NK-92 treated with Interleukin-12 subunit alpha and Interleukin-12 subunit beta, amount 100 ng/mL, for 24 hours (cell line): ENCODE measurements at places on chromosomes 2 and 18.
A peak's percentile ranks its signal among the peaks of the same experiment; 100 is the strongest.

- no peak for DNase-seq
These were observed 808.7 kb upstream of the PIK3C3 start for GRCh38 chr18:41146301-41146700.

DNA sequence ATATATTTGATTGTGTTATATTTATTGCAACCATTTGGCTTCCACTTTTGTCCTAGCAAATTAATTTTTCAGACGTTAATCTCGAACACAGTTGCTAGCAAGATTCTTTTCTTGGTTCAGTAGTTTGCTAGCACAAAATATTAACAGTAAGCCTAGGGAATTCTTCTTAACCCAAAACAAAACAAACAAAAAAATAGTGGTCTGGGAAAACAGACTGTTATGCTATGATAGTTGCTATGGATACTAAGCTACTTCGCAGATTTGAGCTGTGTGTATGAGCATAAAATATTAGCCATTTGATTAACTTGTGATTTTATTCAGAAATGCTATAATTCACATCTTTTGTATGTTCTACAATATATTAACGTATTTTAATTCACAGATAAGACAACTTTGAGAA lies 541.5 kb upstream of the NETO1 start:
- no peak for DNase-seq

- DNase-seq: no peak
These were observed 27.9 kb upstream of the GLI2 start for GRCh38 chr2:120707816-120708215.

DNA sequence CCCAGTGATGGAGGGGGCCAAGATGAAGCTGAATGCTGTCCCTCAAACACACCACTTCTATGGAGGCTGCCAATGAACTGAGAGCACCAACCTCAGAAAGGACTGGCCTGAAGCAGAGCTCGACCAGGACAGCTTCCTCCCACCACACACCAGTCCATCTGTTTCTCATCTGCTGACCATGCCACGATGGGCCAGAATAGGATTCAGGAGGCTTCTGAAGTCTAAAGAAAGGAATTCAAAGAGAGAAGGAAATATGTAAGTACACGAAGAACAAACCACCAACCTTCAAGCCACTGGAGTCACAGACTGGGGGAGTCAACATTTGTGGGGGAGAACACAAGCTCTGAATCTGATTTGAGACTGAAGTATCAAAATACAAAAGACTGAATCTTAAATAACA lies 157.6 kb upstream of the CCDC68 start:
- no peak for DNase-seq

DNA sequence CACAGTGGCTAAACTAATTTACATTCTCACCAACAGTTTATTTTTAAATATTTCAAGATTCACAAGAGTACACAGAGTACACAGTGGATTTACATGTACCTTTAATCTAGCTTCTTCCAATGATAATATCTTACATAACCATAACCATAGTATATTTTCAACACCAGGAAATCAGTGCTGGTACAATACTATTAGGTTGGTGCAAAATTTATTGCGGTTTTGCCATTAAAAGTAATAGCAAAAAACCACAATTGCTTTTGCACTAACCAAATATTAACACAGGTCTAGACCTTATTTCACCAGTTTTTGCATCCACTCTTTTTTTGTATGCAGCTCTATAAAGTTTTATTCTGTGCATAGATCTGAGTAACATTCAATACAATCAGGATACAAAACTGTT lies 163.0 kb downstream of the SCG2 start:
- no peak for DNase-seq

DNA sequence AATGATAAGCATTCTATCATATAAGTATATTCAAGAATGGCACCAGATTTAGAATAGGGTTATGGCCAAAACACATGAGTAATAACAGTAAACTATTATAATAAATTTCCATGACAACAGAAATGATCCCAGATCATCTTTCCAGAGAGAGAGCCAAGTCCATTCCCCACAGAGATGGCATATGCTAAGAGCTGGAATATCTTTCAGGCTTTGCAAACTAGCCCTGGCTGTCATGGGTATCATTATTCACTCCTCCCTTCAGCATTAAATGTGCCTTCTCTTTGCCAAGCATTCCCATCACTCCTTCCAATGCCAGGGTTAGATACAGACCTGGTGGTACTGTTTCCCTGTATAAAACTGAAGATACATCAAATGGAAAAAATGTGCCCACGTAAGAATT lies 10.9 kb downstream of the FEZ2 start:
- DNase-seq: no peak

GRCh38 chr2:82007071-82007664 lies 1702.6 kb upstream of the LRRTM1 start:
- DNase-seq: no peak

DNA sequence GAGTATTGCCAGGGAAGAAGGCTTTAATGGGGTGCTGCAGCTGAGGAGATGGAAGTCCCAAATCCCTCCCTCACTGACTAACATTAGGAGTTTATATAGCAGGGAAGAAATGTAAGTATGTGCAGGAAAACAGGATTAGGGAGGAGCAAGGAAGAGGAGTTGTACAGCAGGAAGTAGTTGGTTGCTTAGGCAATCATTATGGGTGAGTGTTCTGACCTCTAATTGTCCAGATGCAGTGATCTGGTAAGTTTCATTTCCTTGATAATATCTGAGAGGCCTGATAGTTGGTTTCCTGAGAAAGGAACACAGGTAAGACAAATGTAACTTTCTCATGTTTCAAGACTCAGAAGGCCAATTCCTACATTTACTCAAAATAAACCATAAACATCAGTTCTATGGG lies 331.9 kb upstream of the GULP1 start:
- DNase-seq: no peak

- no peak for DNase-seq
These were observed 81.2 kb downstream of the FAM124B start for GRCh38 chr2:224320660-224321059.

- DNase-seq: no peak
These were observed 125.1 kb upstream of the HAAO start for GRCh38 chr2:42917425-42917927.

GRCh38 chr2:106197878-106198277 lies 3.8 kb upstream of the UXS1 start:
- no peak for DNase-seq

DNA sequence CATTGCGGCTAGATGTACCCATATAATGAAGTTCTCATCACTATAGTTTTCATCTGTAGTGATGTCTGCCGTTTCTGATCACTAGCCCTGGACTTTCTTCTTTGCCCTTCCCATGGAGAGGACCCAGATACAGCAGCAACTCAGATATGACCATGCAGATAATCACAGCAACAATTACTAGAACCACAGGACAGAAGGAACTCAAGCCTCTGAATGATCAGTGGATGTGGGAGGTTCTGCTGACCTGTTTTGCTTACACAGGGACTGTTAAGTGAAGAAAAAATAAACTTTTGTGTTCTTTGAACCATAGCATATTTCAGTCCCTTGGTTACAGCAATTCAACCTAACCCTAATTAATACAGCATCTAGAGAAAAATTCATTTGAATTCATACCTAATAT lies 62.7 kb downstream of the ACVR1 start:
- DNase-seq: no peak

GRCh38 chr2:85737481-85737880 lies 16.3 kb upstream of the ATOH8 start:
- DNase-seq: no peak

DNA sequence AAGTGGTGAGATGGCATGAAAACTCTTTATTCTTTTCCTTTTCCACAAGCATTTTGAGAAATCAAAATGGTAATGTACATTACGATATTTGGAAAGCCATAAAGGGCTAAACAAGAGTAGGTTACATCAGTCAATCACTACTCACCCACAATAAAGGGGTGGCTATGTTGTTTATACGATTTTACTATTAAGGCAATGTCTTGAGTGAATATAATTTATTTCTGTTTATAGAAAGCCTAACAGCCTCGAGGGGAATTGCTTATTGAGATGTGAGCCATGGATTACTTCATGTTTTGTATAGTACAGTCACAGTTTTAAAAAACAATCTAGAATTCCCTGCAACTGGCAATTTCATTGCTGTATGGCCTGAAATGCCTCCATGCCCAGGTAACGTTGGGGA lies 237.5 kb upstream of the RBBP8 start:
- no peak for DNase-seq

GRCh38 chr2:164439885-164440284 lies 181.4 kb downstream of the GRB14 start:
- DNase-seq: no peak

DNA sequence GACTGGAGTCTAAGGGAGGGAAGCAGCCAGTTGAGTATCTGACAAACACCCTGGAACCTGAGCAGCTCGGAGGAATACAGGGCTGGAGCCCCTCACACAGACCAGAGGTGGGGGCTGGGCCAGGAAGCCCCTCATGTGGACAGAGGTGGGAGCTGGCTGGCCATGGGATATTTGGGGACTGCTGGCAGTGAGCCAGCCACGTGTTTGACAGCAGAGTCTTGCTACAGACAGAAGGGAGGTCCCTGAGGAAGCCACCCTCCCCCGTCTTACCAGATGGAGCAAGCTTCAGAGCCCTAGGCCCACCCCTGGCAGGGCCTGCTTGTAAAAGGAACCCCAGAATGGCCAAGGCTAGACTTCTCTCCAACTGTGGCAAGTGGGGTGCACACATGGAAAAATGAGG lies 3.6 kb upstream of the MTERF4 start:
- DNase-seq: no peak

DNA sequence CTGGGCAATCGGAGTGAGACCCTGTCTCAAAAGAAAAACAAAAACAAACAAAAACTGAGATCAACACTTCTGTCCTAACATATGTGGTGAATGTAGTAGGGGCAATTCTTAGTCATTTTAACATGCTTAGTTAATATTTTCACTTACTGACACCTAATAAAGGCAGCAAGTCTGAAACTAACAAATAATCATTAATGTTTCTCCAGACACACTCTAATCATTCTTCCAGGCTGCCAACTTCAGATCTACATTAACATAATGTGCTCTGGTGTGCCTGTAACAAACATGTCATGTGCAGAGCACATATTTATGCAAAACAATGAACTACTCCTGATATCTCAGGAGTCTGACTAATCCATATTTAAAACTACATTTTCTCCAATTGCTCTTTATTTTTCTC lies 6.0 kb downstream of the KRCC1 start:
- no peak for DNase-seq

- DNase-seq: no peak
These were observed 1.2 kb upstream of the ST6GAL2 start for GRCh38 chr2:106886916-106887758.

DNA sequence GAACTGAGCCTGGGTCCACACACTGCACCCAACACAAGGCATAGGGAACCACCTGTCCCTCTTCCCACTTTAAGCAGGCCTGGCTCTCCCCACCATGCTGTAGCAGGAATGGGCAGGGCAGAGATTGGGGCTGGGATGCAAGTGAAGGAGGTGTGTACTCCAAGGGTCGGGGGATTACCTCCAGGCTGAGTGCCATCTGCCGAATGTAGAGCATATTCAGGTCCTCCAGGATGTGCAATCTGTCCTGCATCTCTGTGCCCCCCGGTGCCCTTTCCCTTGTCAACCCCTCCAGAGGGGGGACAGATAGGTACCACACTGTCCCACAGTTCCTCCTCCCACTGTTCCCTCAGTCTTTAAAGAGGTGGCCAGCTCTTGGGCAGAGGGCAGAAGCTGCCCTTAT lies 2.4 kb downstream of the RTKN start:
- no peak for DNase-seq

- DNase-seq: no peak
These were observed 31.5 kb downstream of the ST8SIA5 start for GRCh38 chr18:46725310-46725709.

GRCh38 chr2:3222636-3223035 lies 155.0 kb downstream of the EIPR1 start:
- DNase-seq: no peak

DNA sequence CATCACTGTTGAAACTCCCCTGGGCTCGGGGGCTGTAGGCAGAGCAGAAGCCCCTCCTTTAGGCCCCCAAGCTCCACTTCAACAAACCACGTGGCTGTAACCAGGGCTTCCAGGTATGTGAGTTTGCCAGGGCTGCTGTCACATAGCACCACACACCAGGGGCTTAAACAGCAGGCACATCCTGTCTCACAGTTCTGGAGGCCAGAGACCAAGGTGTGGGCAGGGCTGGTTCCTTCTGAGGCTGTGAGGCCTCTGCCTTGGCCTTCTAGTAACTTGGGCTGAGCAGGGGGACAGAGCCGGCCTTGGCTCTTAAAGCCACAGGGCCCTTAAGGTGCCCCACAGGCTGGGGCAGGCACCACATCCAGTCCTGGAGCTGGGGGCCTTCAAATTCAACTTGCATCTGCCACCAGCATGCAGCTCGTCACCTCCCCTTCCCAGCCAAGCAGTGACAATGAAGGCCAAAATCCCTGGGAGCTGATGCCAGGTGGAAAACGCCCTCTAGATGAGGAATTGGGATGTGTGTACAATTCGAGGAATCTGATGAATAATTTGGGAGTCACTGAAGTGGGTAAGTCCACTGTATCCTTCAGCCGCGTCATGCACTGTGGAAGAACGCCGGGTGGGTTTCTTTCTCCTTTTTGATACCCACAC lies 104.2 kb upstream of the ODC1 start:
- DNase-seq: peak; percentile 34

DNA sequence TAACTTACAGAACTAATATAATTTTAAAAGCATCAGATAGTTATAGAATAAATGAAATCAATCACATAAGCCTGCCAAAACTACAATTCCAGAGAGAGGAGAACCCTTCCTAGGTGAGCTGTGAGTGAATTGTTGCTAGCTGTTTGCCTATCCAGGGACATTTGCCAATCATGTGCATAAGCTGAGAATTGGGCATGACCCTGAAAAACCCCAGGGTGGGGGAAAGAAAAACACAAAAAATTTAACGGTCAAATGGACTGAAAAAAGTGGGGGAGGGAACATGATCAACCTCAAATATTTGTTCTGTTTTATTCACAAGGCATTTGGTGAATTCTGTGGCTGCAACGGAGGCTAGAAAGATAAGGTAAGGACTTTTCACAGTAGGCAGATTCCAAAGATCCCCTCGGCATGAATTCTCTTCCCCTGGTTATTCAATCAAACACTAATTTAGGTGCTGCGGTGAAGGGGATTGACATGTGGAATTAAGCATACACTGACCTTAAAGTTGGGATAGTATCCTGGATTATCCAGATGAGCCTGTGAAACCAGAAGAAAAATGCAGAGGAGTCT lies 203.9 kb upstream of the RGPD4 start:
- no peak for DNase-seq

GRCh38 chr2:180672377-180672776 lies 308.0 kb upstream of the UBE2E3 start:
- no peak for DNase-seq

GRCh38 chr2:112251271-112251670 lies 3.6 kb downstream of the ZC3H8 start:
- no peak for DNase-seq

GRCh38 chr2:73134471-73134870 lies 21.7 kb upstream of the RAB11FIP5 start:
- DNase-seq: no peak

DNA sequence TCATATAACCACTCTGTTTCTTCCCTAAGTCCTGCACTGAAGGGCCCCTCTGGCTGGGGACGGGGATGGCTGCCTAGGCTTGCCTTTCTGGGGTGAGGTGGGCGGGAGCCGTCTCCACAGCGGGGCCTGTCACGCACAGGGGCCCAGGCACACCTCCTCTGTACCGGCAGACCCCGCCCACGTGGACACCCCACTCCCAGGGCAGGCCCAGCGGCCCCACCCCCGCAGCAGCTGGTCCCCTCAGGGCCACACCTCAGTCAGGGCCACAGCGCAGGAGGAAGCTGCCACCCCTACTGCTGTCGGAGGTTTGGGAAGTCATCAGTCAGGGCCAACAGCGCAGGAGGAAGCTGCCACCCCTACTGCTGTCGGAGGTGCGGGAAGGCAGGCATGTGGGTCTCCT lies 257.6 kb upstream of the RAB6C start:
- no peak for DNase-seq
